HT1080 (cell line): ENCODE measurements at places on chromosomes 5 and 9. TPM values are rescaled to one million over a fixed set of nuclear protein-coding genes. Genes with fewer than 3 reads are reported as not detected.

The IL4 gene
- not detected in 2 replicates for total RNA-seq

The MLANA gene
- 0.11 TPM in 1 of 2 replicates, not detected in the other for total RNA-seq

The C9 gene
- not detected in 2 replicates for total RNA-seq

DNA sequence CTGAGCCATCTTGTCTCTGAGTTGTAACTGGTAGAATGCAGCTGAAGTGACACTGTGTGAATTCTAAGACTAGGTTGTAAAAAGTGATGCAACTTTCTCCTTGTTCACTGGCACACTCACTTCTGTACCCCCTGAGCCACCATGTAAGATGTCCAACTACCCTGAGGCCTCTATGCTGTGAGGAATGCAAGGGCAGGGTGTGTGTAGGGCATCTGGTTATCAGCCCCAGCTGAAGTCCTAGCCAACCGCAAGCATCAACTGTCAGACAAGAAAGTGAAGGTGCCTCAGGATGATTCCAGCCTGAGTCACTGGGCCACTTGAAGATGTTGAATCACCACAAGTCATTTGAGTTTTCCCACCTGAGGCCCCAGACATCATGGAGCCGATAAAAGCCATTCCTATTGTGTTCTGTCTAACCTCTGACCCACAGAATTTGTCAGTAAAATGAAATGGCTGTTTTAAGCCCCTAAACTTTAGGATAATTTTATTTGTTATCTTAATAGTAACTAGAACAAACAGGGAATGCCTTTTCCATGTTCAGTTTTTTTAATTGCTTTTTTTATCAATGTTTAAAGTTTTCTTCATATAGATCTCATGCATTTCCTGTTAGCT, 18.7 kb upstream of the RHOBTB3 start:
- DNase-seq, result peak; percentile 99

DNA sequence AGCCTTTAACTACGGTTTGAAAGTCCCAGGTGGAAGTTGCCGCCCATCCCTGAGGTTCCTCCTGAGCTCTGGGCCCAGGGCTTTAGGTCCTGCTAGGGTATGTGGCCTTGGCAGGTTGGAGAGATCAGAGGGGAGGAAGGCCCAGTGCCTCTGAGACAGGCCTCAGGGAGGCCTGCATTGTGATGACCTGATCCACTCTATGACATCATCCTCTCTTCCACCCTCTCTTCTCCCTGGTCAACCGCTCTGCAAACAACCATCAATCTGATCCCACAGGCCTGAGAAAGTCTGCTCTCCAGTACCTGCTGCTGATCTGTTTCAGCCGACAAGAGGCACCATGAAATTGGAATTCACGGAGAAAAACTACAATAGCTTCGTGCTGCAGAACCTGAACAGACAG, at the start of gene CCIN:
Gene CCIN (plus strand): TSS at position 223 of the 400 bp plus-strand sequence. CDS start 115 bp downstream, at position 338.
- no peak for DNase-seq

The FBXO38 gene
- 32.2 and 35.3 TPM in 2 replicates for total RNA-seq

- no peak for DNase-seq
Observed at GRCh38 chr9:95438561-95439357, 78.0 kb downstream of the PTCH1 start.

DNA sequence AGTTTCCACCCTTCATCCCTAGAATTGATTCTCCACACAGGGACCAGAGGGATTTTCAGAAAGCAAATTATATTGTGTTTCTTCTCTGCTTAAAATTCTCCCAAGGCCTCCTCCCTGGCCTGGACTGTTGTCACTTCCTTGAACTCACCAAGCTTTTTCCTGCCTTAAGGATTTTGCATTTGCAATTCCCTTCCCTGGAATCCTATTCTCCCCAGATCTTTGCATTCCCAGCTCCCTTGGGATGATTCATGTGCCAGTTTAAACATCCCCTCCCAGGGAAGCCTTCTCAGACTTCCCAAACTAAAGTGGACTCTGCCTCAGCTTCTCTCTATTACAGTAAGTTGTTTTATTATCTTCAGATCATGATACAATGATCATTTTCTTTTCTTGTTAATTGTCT, 35.2 kb upstream of the PDE8B start:
- DNase-seq, result peak; percentile 72

DNA sequence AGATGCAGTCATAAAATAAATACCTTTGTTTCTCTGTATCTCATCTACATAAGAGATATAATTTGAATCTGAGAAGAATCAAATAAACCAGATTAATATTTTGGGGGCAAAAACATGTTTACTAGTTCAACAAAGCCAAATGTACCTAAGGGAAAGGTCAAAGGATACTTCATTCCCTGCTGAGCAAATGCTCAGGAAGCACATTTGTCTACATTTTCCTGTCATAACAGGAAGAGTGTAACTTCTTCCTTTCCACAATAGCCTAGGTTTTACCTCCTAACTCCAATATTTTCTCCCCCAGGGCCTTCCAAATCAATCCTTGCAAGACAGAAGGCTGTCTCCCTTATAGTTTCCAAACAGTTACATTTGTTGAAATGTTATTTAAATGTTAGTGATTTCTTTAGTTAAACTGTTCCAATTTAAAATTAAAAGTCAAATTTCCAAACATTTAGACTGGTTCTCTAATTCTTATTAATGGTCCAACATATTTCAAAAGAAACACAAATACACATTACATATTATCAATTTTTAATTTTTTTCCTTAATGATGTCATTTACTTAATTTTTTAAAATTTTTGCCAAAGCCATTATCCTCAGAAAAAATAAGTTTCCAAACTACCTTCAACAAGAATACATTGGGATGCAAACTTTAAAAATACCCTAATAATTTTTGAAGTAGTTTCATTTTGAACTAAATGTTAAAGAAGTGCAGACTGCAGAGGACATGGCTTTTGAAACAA, 67.8 kb downstream of the MEF2C start:
- DNase-seq, result no peak

- DNase-seq, result peak; percentile 88
Observed at GRCh38 chr5:20572614-20573013, 584.6 kb upstream of the CDH18 start.

DNA sequence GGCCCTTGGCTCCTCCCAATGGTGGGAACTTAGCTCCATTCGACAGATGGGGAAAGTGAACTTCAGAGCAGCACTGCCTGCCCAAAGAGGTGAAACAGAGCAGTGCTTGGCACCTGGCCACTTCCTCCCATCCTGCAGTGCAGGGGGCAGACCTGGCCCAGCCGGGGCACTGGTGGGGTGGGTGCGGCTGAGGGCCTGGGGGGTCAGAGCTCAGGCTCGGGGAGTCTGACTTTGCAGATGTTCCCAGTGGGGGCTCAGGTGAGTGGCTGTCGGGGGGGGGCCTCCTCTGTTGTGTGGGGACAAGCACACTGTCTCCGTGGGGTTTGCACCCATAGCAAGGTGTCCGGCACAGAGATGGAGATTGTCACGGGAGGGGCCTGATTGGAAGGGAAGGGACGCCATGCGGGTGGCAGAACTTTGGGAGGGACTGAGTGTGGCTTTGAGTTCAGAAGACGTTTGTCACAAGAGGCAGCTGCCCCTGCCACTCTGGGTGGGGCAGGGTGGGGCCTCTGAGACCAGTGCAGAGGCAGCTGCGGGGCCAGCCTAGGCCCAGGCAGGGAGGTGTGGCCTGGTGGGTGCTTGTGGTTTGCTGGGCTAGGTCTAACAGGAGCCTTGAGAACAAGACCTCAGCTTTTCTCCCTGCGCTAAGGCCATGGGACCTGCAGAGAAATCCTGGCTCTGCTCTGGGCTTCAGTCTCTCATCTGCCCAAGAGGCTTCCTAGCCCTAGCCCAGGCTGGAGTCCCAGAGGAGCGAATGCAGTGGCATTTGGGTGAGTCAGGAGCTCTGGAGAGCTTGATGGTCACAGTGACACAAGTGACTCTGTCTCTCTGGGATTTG, 2.5 kb downstream of the MYMK start:
- DNase-seq, result no peak

DNA sequence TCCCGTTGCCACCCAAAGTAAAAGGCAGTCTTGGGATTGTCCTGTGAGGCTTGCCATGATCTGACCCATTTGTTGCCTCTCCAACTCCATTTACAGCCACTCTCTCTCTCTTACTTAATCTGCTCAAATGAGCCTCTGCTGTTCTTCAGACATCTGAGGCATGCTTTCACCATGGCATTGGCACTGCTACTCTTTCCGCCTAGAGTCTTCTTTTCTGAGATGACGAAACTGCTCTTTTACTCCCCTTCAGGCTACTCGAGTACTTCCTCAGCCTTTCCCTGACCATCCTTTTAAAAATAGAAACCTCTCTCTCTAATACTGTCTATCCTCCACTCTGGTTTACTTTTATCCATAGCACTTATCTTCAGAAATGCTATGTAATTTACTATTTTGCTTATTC, 9.0 kb downstream of the FOCAD start:
- no peak for DNase-seq

- no peak for DNase-seq
Observed at GRCh38 chr9:77896938-77897667, 134.5 kb downstream of the GNAQ start.

DNA sequence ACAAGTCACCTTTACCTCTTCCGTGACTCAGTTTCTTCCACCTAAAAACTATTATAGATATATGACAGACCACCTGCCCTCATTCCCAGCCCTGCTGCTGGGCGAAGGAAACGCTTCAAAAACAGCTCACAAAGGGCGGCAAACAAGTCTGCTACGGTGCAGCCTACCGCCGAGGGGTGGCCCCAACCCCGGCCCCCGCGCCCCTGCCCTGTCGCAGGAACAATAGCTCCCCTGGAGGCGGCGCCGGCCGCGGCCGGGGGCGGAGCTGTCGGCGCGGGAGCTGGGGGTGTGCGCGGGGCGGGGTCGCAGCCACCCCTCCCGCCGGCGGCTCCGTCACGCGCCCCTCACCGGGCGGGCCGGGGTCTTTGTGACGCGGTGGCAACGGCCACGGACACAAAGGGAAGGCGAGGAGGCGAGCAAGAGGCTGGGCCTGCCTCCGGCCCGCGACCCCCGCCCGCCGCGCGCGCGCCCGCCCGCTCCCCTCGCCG, at the start of gene TMEFF1:
Gene TMEFF1 (plus strand): TSS at position 362 of the 488 bp plus-strand sequence. CDS start 396 bp downstream, outside the sequence.
- DNase-seq, result no peak

DNA sequence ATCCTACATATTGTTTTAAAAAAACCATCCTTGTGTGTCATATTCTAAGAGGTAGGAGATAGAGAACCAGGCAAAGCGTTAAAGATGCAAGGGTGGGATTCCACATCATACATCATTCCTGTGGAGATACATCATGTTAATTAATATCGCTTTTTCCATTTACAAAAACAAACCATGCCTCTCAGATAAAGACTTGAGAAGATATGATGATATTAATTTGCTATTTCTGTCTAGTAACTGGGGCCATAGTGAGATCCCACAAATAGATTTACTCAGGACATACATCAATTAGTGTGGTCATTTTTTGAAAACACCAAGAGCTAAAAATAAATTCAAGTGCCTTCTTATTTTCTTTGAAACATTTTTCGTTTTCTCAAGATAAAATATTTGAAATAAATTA, 165.4 kb upstream of the TARS1 start:
- no peak for DNase-seq

DNA sequence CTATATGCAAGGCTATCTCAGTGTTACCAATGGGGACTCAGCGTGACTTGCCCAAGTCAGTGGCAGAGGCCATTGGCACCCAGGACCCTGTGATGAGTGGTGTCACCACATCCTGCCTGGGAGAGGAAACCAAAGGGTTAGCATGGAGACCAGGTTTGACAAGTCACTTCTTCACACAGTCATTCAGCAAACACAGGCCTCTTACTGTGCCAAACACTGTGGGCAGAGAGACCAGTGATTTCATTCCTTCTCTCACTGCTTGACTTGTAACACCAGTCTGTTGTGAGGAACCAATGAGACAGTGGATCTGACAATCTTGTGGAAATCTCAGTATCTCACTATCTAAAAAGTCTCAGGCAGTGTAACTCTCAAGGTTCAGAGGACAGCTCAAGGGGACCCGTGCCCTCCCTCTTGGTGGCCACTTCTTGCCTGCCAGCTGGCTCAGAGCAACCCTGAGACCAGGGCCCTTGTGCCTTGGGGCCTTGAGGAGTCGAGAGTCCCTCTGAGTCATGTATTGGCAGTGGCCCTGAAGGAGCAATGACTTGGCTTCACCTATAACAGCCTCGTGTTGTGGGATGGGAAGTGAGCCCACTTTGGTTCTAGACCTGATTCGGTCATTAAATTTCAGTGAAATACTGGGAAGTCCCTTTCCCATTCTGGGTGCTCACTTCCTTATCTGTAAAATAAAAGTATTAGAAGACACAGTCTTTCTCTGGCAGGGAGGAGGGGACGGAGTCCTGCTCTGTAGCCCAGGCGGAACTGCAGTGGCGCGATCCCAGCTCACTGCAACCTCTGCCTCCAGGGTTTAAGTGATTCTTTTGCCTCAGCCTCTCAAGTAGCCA, 1.6 kb downstream of the FABP6 start:
- peak; percentile 47 for DNase-seq

The REEP2 gene
- total RNA-seq, result 1.6 and 2.6 TPM in 2 replicates

DNA sequence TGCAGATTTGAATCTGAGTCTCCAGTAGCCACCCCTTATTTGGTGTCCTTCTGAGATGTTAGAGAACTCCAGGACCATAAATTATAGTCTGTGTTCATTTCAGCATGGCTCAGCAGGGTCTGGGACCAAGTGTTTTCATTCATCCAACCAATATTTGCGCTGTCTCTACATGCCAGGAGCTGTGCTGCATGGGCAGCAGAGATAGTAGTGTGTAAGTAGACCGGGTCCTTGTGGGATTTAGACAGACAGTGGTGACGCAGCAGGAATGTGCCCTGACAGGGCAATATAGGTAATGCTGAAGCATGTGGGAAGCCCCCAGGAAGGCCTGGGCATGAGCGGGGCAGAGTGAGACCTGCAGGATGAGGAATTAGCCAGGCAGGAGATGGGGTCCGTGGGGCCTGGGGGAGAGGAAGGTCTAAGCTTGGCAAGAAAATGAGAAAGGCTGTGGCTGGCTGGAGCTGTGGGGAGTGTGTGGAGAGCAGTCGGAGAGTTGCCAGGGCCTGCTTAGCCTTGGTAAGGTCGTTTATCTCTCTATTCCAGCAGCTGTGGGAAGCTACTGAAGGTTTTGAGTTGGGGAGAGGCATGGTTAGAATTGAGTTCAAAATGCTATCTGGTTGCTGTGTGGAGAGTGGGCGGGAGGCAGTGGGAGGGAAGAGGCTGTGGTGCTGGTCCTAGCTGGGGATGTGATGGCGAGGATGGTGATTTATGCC, 16.8 kb downstream of the STXBP1 start:
- DNase-seq, result no peak

DNA sequence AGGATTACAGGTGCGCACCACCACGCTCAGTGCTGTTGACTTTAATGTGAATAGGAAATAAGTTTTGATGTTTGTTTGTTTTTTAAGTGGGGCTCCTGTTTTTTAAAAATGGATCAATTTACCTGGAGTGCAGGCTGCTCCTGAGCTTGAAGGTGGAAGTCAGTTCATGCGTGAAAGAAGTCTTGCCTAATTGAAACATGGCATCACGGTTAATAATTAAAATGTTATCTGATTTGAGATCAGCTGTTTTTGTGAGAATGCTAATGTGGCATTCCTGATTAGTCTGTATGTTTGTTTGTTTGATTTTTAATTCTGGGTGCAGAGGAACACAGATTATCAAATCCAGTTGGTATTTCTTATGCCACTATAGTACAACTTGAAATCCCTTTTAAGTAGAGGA, 6.5 kb downstream of the SFXN1 start:
- no peak for DNase-seq

The RC3H2 gene
- total RNA-seq, result 32.0 and 33.7 TPM in 2 replicates

The CENPH gene
- total RNA-seq, result 43.9 and 50.4 TPM in 2 replicates

GRCh38 chr9:136235709-136236455, 9.7 kb downstream of the QSOX2 start:
- no peak for DNase-seq

The C9orf50 gene
- total RNA-seq, result not detected in 2 replicates
